ENCODE measurements at places on chromosomes 3 and 15. TPM values are rescaled to one million over a fixed set of nuclear protein-coding genes. Genes with fewer than 3 reads are reported as not detected.

WDR72 gene
- polyA plus RNA-seq = not detected

DNA sequence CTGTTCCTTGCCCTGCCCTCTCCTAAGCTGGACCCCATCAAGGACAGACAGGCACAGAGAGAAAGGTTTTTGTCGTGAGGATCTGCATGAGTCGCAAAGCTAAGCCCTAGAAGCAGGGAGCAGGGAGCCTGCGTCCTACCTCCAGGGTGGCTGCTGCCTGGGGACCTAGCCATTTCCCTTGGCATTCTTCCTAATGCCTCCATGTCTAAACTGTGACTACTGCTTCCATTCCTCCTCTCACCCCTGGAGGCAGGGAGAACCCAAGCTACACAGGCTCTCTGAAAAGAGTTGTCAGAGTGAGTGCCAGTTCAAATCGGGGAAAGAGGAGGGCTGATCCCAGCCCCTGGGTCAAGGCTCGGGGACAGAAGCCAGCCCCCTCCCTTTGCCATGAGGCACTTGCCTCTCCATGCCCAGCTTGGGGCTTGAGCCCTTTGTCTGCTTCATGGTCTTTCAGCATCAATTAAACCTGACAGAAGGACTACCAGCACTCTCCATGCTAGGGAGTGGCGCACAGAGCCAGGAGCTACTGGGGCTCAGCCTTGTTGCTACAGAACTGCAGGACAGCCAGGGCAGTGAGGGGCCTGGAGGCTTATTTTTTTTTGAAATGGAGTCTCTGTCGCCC is 2.4 kb downstream of the GCHFR start:
- peak; percentile 28 for DNase-seq

GRCh38 chr15:44566155-44566540 is 29.2 kb downstream of the EIF3J start:
- no peak for DNase-seq

GRCh38 chr3:153960458-153961074 is 160.6 kb upstream of the ARHGEF26 start:
- DNase-seq = no peak

DNA sequence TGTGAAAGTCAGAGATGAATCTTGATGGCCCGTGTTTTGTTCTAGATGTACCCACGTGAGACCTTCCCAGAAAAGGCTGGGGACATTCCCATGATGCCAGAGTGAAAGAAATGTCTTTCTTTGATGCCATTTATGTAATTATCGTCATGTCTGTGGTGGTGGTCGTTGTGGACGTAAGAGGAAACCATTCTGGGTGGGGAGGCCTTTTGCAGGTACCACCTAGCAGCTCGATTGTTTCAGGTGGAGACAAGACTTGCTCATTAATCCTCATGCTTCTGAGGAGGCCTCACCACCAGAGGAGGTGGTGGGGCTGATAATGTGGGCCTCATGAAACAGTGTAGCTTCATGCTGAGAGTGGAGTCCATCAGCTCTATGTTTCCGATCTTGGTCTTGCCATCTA is 58.1 kb upstream of the USP3 start:
- no peak for DNase-seq

PRR20G gene
- polyA plus RNA-seq = not detected

GRCh38 chr3:171192176-171192854 is 165.8 kb upstream of the SLC2A2 start:
- peak; percentile 94 for DNase-seq

- DNase-seq = no peak
These were observed 4.1 kb downstream of the ACP3 start for GRCh38 chr3:132321304-132321703.

DNA sequence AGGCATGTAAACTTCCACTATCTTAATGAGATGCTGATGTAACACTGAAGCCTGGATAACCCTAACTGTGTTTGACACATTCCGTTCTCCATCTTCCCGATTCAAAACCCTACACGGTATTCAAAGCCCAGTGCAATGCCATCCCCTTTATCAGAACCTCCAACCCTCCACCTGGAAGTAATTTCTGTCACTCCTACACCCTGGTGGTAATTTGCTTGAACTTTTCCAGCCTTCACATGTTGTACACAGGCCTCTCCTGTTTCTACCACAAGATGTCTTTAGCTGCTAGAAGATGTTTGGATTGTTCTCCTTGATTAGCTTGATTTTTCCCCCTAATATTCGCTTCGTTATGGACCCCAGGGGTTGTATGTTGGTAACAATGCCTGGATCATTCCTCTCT is 208.9 kb downstream of the CHST2 start:
- no peak for DNase-seq
